ENCODE measurements at places on chromosomes 2 and 18.

DNA sequence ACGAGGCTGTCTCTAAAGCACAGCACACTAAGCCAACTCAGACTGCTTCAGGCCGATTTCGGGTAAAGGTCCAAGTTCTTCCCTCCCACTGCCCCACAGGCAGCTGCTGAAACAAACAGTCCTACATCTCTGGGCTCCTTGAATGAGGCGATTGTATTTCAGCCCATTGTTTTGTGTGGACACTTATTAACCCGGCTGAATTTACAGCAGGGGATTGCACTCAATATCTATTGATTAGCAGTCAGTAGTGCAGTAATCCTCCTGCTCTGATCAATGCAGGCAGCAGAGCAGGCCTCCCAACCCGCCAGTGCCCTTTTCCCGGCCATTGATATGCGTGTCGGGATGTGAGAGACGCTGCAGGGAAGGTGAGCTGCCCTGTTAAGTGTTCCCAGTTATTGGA is 330.1 kb downstream of the CMPK2 start:
- DNase-seq = no peak

DNA sequence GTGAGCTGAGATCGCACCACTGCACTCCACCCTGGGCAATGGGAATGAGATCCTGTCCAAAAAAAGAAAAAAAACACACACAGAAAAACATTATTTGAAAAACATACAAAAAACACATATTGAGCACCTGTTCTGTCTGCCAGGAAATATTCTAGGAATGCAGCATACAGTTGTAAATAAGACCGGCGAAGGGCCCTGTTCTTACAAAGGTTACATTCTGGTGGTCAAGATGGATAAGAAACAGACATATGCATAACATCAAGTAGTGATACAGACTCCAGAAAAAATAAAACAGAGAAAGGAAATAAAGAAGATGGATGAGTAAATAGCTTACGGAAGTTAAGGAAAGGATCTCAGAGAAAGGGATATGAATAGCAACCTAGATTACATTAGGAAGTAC is 159.8 kb downstream of the GALNT3 start:
- DNase-seq = no peak

DNA sequence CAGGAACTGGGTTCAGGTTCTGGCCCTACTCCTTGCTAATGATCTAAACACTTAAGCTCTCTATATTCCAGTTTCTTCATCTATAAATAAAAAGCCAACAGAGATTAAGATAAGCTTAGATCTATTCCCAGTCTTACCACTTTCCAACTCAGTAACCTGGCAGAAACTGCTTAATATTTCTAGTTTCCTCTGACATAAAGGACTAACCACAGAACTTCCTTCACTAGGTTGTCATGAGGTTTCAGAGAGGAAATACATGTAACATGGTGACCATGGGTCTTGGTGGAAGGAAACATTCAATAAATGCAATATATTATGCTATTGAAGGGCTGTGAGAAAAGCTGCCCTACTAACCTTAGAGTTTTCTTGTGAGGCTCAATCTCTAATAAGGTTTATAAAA is 114.4 kb upstream of the PDE1A start:
- DNase-seq = no peak

DNA sequence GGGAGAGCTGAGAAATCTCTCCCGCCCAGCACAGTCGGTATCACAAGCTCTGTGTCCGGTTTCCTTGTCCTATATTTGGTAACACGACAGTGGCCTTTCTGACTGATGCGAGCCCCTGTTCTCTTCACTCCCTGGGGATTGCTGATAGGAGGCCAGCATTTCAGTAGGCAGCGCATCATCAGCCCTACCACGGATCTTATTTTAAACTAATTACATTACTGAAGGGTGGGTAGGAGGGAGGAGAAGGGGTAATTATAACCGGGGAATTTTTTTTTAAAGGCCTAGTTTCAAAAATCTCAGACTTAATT is 125.6 kb upstream of the LGALSL start:
- DNase-seq = no peak

- no peak for DNase-seq
These were observed 73.9 kb downstream of the PRKRA start for GRCh38 chr2:178377046-178377445.

GRCh38 chr18:73286584-73286983 is 418.8 kb upstream of the NETO1 start:
- DNase-seq = no peak

DNA sequence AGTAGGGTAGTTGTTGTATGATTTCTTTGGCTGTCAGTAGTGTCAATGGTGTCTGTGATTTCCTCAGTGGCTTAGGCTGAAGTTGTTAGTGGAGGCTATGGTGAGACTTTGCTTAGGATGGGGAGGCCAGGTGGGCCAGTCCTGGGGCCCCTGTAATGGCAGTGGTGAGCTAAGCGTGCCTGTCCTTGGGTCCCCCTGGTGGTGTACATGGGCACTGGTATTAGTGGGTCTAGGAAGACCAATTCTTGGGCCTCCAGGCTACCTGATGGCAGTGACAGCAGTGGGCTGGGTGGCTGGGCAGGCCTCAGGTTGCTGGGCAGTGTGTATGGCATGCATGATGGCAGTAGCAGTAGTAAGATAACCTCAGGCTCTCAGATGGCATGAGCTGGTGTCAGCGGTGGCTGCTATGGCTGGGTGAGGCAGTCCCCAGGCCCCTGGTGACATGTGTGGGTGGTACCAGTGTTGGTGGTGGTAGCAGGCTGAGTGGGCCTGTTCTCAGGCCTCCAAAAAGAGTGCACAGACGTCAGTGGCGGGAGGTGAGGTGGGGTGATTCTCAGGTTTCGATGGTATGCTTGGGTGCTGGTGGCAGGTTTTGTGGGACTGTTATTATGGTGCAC is 103.2 kb downstream of the KLHL14 start:
- no peak for DNase-seq

GRCh38 chr2:71129114-71129901 is 721 bp downstream of the MCEE start:
- DNase-seq = peak; percentile 5

DNA sequence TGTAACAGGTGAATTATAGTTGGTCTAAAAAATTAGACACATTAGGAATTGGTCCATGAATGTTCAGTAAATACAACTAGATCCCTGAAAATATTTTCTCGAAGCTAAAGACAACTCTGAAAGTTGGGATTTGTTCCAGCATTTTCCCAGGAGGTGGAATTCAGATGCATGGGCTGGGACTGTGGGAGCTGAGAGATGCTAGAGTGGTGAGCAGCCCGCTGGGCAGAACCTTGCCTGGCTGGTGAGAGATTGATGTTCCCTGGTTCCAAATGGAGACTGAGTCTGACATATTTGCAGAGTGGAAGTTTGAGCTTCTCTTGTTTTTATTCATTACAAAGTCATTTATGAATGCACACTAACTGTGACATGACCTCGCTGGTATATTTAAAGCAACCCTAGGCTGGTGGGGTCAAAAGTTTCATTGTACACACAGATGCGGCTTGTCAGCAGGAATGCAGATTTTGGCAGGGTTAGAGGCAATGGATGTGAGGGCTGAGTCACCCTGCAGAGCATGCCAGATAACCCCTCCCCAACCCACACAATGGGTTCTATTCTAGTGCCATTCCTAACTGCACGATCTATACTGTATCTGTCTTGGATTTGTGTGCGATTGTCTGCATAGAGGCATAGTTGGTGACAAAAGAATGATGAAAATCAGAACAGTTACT is 23.5 kb upstream of the TMEM178A start:
- DNase-seq = peak; percentile 64

DNA sequence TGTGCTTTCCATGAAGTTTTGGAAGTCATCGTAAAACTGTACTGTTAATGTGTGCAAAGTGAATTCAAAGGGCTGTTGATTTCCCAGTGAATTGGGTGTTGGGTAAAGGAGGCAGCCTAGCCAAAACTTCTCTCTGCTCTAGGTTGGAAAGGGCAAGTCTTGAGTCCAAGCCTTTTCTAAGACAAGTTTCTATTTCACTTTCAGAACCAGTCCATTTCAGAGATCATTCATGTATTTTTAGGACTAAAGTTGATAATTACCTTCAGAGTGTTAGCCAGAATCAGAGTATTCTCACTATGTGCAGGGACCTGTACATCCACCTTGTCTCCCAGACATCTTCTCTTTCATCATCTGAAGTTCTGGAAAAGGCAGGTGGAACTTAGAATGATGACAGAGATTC is 636.1 kb upstream of the KLHL29 start:
- DNase-seq = no peak

DNA sequence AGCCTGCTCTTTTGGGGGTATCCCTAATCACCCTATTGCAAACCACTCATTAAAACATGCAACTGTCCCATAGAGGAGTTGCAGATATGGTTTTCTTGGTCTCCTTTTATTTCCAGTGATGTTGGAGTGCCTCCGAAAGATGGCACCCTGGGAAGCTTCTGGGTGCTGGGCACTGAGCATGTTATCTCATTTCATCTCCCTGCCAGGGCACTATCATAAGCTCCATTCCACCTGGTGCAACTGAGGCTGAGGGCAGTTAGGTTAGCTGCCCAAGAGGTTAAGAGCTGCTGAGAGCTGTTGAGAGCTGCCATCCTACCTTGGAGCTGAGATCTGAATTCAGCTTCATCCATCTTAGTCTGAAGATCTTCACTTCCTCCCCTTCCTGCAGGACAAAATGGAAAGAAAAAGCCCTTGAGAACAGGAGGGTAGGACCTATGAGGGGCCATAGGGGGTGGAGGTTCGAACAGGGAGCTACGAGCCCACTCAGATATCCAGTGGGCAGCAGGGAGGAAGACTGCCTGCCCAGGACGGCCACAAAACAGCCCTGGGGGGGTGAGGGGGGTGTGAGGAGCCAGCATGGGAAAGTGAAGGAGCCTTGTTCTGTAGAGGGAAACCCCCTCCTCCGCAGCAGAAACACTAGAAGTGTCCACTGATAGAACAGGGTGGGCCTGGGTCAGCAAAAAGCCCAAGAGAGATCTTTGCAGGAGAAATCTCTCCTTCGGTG is 202.5 kb downstream of the ZFP36L2 start:
- no peak for DNase-seq

GRCh38 chr18:26547646-26548414 is 523 bp downstream of the KCTD1 start:
- DNase-seq = no peak

- peak; percentile 88 for DNase-seq
These were observed at the start of gene SERPINB7 for GRCh38 chr18:63775166-63775730. Gene SERPINB7, plus strand, starts transcription at chr18:63775418. Its CDS starts 6,955 bp downstream, at chr18:63782373.

DNA sequence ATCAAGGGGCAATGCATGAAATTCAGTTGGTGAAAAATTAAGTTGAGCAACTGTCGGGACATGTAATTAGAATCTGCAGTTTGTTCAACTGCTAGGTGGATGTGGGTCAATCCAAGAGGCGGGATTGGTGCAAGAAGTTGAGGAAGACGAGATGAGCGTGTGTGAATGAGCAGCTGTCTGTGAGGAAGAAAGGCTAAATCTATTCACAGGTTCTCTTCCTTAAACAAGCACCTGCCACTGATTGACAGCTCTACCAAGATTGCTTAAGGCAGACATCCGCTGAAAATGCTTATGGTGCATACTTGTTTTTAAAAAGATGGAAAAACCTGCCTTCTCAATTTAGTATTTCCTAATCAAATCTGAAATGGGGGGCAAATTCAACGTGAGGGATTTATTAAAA is 323.4 kb upstream of the THUMPD2 start:
- no peak for DNase-seq

DNA sequence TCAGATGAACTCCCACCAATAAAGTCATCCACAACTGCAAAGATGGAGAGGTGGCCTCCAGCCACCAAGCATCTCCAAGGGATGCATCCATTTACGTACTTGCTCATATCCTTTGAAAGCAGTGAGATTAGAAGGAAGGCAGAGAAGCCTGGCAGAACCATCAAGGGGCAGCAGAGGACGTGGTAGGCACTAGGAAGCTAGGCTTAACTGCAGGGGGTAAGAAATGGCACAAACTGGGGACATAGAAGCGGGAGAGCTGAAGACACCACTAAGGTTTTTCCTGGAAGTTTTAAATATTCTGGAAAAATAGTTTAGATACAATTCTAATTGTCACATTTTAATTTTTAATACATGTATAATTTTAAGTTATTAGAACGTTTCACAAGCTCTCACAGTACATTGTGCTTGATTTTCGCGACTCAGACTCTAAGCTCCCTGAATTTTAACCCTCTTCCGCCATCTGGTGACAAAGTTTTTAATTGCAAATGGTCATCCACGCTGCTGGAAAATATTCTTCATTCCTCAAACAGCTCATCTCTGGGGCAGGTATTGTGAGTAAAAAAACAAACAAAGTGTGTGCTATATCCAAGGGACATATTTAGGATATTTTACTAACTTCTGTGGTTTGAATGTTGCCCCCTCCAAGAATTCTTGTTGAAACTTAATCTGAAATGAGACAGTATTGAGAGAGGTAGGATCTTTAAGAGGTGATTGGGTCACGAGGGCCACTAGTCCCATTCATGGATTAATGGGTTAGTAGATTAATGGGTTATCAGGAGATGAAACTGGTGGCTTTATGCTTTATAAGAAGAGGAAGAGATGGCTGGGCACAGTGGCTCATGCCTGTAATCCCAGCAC is 1.6 kb upstream of the PSTPIP2 start:
- DNase-seq = no peak

GRCh38 chr18:40004246-40004645 is 1950.8 kb upstream of the PIK3C3 start:
- DNase-seq = no peak

GRCh38 chr18:25726298-25726697 is 364.1 kb downstream of the SS18 start:
- DNase-seq = peak; percentile 19

GRCh38 chr2:120938045-120938771 is 202.5 kb downstream of the GLI2 start:
- DNase-seq = no peak

GRCh38 chr18:31491586-31491985 is 6.4 kb upstream of the DSG2 start:
- no peak for DNase-seq

GRCh38 chr2:65120990-65121693 is 8.8 kb downstream of the RAB1A start:
- no peak for DNase-seq

DNA sequence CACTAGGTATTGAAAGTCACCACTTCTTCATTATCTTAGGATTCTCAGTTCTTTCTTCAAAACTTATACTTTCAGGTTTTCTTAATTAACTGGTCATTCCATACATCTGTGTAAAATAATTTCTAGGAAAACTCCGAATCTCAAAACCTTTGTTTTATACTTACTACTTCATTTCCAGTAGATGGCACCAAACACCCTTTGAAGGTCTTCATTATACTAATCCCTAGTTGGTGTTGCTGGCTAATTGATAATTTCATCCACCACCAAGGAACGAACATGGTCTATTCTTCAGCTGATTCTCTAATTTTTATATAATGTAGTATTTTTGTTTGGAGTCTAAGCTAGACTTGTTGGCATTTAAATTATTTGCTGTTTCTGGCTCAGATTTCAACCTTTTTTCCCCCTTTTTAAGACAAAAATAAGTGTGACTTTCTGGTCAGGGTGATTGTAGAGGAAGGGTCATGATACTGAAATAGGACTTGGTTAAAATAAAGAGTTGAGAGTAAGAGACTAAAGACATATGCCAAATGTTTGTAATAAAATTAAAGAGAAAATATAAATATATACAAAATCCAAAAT is 2.8 kb upstream of the MXD1 start:
- DNase-seq = no peak

- DNase-seq = peak; percentile 43
These were observed 24.6 kb upstream of the SCG2 start for GRCh38 chr2:223626716-223627115.
